GF-D8 (cell line): ENCODE measurements at places on chromosomes 16 and 17.

DNA sequence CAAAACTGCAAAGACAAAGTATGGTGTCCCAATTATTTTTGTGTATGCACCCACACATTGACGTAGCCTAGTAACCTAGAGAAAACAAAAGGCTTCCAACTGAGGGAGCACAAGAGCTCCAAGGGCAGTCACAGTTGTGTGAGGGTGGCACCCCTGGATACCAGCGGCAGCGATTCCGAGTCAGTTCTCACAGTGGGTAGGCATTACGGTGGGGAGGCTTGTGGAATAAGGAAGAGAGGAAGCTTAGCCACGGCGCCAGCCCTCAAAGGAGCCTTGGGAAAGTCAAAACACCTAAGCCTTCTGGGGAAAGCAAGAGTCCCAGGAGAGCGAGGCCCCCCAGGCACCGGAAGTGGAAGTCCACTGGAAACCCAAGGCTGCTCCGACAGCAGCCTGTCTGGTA is 31.0 kb upstream of the ADCY9 start:
- no peak for DNase-seq

GRCh38 chr17:14204084-14204483 is 32.6 kb downstream of the CDRT15 start:
- no peak for DNase-seq

- DNase-seq = no peak
Measured at GRCh38 chr16:30664616-30665109, 6.4 kb downstream of the FBRS start.

- no peak for DNase-seq
Measured at GRCh38 chr16:55836158-55836611, 3.3 kb upstream of the CES1 start.

- DNase-seq = no peak
Measured at GRCh38 chr16:67158637-67159600, 790 bp downstream of the TRADD start.

- DNase-seq = no peak
Measured at GRCh38 chr17:49984283-49984682, 10.7 kb downstream of the DLX3 start.

DNA sequence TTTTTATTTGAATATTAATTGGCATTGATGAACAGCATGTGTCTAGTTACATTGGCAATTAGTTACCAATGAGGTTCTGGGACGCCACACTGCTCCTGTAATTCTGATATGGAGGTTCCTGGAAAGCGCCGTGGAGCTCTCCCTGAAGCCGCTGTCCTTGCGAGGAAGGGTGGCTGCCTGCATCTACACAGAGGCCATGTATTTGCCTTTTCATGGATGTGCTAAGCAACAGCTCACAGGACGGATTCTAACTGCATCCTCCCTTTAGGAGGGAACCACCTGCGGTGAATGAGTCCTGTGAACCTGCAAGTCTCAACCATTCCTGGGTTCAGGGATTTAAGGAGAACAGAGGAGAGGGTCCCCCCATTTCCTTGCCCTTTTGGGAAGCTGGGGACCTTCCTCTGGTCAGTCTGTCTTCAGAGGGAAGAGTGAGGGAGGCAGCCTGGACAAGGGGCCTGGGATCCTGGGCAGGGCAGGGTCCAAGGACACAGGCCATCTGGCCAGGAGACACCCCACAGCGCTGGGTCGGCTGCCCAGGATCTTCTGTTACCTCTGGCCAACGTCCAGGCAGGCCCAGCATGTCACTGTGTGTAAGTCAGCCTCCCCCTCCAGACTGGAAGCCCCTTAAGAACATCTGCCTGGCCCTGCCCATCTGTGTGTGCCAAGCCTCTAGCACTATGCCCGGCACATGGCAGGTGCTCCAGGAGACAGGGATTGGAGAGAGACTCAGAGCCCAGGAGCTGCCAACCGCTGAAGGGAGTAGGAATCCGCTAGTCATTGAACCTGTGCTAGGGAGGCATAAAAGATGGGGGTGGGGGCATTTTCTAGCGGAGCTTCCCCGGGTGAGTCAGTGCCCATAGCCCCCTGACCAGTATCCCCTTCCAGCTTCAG is 314.1 kb upstream of the TNRC6C start:
- no peak for DNase-seq

DNA sequence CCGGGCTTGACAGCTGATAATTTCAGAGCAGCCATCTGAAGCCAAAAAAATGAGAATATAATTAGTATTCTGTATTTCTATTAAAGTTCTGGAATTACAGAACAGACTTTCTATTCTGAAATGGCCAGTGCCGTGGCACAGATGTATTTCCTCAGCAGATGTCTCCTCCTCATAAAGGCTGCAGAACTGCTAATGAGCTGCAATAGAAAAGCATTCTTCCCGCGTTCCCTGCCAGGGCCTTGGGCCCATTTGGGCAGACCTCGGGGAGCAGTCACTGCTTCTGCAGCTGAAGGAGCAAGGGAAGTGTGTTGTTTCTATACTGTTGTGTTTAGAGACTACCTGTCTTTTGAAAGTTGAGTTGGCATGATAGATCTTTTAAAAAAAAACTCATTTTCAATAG is 152.6 kb upstream of the CACNG5 start:
- no peak for DNase-seq

- DNase-seq = no peak
Measured at GRCh38 chr16:3856367-3857141, 24.0 kb downstream of the CREBBP start.

GRCh38 chr16:74322301-74322710 is 25.7 kb downstream of the PSMD7 start:
- DNase-seq = no peak

DNA sequence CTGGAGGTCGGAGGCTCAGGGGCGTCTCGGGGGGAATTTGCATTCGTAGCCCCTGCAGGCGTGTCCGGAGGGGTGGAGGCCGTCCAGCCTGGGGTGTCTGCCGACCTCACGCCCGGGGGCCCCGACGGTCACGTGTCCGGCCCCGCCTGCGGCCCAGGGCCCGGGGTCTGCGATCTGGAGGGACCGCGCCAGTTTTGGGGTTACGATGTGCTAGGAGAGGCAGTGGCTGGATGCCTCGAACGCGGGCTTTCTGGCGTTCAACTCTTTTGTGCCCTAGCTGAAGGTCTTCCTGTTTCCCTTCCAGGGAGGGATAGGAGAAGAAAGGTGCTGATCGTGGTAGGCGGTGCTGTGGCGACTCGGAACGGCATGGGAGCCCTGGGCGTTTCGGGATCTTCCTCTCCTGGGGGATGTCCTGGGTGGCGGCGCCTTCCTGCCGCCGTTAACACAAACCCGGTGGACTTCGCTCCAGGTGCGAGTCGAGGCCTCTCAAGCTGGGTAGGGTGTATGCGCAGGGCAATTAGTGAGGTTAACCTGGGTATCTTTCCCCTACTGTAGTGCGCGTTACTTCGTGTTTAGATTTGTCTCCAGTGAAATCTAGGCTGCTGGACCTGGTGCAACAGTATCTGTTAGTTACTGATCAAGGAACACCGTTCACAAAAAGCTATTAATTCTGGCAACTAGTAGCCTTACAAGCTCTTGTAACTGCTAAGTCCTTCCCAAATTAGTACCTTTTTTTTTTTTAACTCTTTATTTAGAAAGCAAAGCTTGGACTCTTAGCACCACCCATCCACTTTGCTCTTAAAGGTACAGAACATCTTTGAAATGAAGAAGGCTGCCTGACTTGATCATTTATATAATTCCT is 1.3 kb downstream of the AKAP1 start:
- no peak for DNase-seq

DNA sequence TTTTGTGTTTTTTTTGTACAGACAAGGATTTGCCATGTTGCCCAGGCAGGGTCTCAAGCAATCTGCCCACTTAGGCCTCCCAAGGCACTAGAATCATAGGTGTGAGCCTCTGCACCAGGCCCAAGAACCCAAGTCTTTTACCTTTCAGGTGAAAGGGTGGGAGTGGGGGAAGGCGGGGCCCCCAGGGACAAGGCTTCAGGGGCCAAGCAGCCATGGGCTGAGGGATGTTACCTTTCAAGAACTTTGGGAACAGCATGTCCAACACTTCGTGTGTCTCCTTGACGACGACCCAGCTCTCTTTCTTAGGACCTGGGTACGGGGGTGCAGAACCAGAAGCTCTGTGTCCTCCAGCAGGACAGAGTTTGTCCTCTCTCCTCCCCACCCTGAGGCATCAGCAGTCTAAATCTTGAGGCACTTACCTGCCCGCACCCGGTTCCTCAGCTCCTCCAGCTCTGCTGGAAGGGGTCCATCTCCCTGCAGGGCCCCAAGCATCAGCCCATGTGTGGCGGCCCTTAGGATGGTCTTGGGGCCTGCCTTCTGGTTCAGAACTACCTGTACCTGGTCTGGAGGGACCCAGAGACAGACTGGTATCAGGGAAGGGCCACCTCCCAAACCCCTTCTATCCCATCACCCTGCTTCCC is 9.0 kb downstream of the SLC5A2 start:
- no peak for DNase-seq

- no peak for DNase-seq
Measured at GRCh38 chr17:40873255-40873654, 6.2 kb upstream of the KRT12 start.

GRCh38 chr16:77564791-77565390 is 130.1 kb upstream of the ADAMTS18 start:
- DNase-seq = no peak
